ENCODE measurements at places on chromosomes 13 and 19.

DNA sequence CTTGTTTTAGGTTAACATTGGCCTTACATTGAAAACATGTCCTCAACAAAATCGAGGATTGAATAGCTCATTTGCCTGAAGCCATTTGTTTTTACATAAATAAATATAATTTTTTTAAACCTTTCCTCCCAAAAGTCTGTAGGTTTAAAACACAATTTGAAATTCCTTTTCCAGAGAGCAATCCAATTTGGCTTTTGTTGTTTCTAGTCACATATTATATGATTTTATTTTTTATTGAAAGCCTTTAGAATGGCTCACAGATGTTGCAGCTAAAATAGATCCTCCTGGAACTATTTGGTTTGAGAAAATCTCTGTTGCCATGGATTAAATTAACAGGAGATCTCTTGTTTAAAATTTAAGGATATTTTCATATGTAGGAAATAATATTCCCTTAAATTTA lies 512.6 kb downstream of the KLF5 start:
- DNase-seq, result no peak

- DNase-seq, result no peak
These were observed 87.8 kb downstream of the CCNA1 start for GRCh38 chr13:36520111-36520510.

GRCh38 chr13:99656092-99656745 lies 154.9 kb downstream of the TM9SF2 start:
- peak; percentile 75 for DNase-seq

DNA sequence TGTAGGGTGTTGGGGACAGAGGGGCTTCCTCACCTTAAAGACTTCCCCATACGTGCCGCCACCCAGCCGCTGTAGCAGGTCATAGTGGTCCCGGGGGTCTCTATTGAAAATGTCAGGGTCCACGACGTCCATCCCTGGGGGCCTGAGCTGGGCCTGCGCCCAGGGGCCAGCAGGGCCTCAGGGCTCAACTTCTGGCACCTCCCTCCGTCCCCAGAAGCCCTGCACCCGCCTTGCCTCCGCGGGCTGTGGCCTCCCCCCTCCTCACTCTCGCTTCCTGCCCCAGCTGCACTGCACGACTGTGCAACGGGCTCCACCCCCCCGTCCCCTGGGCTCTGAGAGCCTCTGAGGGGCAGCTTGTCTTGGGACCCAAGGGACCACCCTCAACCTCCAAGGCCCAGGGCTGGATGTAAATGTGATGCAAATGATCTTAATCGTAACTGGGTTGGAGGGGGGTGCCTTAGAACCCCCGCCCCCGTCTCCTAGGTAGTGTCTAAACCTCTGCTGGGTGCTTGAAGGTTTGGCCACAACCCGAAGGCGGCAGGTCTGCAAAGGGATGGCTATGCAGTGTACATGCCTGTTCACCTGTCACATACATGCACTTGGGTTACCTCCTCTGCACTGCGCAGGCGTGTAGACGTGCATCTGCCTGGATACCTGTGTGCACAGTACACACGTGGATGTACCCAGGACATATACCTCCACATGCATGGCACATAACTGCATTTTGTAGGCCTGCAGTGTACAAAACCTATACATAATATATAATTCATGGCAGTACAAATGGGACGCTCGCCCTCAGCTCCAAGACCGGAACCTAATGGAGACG lies at the start of gene MAP4K1:
Gene MAP4K1, minus strand, starts transcription at position 190 of the 826 bp plus-strand sequence. Its CDS starts 58 bp downstream, at position 132.
- no peak for DNase-seq

- no peak for DNase-seq
These were observed 7.0 kb downstream of the CUL4A start for GRCh38 chr13:113216254-113217048.
